ENCODE measurements at places on chromosomes 3 and 15.
A peak's percentile ranks its signal among the peaks of the same experiment; 100 is the strongest.

DNA sequence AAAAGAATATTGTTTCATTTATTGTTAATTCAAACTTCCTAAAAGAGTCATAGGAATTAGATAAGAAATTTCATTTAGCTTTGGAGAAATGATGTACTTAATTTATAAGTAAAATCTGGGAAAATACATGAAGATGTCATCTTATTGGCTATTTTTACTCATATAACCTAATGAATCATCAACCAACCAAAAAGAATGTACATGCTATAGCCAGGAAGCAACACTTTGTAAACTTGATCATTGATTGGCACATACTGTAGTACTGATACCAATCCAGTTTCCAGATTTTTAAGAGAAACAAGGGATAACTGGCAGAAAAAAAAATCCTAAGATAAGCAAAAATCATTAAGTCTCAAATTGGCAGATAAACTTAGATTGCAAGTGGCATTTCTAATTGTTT is 207.9 kb upstream of the CDIN1 start:
- DNase-seq = peak; percentile 45

GRCh38 chr15:59654046-59654445 is 3.3 kb downstream of the GTF2A2 start:
- DNase-seq = no peak

DNA sequence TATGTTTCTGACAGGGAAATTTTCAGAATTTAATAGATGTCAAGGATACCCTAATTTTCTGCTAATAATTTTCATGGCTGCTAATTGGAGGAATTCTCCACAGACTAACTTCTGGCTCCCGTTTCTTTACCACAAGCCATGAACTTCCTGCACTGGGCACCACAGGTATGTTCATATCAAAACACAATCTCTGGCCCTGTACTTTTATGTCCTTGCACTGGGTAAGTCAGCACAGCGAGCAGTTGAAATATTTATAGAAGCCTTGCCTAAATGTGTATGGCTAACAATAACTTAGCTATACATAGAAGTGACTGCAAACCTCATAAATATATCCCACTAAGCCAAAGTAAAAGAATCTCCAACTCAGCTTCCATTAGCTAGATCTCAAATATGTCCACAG is 246.9 kb downstream of the ZIC1 start:
- DNase-seq = peak; percentile 56

DNA sequence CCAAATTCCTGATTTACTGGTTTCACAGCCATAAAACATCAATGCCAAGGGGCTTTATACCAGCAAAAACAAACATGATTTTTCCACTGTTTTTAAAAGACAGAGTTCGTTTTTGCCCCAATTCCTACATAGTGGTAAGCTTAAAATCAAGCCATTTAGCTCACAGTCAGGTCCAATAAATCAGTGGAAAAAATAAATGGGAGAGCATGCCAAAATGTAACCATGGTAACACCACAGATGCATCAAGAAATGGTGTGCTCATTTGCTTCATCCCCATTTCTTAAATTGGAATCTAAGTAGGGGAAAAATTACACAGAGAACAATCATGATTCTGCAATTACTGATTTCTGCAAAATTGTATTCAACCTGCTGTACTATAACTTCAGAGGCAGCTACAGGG is 418.8 kb downstream of the MAGI1 start:
- DNase-seq = no peak

DNA sequence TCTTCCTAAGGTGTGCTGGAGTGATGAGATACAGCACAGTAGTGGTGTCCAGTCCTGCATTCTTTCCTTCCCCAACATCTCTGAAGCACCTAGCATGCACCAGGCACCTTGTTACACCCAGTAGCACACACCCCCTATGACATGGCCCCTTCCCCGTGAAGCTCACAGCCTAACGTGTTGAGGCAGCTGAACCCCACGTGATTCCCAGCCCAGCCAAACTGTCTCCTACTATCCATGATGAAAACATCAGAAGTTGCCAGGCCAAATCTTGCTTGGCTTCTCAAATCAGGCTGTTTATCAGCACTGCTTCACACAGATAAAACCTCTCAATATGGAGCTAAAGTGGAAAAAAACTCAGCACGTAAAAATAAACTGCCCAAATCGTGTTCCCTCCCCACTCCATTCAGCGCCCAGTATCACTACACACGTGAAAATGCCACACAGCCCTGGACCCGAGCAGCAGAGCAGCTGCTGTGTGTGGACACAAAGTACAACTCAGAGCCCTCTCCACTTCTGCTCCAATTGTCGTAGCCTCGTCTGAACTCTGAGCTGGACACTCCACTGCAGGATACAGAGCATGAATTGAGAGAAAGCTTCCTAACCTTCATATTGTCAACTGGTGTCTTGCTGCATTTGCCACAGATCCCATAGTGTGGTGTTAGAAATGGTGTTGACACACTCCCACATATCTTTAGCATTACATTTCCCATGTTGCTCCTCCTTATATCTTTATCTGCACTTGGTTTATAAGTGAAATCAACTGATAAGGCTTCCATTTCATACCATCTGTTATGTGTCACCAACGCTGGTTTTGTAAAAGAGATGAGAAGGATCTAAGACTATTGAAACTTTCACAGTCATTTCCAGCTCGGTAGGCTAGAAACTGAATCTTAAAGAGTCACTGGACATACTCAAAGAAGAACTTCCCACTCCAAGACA is 279.8 kb downstream of the RORA start:
- no peak for DNase-seq

DNA sequence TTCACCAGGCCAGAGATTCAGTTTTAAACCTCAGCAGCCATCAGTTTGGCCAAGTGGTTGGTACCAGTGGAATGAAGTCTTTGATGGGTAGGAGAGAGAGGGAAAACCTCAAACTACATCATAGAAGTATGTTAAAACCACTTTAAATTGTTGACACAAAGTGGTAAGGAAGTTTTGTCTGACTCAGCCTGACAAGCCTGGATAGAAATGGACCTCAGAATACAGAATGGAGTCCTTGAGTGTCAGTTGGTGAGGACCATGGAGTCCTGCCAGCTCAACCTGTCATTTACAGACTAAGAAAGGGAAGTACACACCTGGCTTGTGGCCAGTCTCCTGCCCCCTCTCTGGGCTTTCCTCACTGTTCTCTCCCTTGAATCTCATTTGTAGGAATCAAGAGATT is 12.1 kb downstream of the EAF1 start:
- no peak for DNase-seq

DNA sequence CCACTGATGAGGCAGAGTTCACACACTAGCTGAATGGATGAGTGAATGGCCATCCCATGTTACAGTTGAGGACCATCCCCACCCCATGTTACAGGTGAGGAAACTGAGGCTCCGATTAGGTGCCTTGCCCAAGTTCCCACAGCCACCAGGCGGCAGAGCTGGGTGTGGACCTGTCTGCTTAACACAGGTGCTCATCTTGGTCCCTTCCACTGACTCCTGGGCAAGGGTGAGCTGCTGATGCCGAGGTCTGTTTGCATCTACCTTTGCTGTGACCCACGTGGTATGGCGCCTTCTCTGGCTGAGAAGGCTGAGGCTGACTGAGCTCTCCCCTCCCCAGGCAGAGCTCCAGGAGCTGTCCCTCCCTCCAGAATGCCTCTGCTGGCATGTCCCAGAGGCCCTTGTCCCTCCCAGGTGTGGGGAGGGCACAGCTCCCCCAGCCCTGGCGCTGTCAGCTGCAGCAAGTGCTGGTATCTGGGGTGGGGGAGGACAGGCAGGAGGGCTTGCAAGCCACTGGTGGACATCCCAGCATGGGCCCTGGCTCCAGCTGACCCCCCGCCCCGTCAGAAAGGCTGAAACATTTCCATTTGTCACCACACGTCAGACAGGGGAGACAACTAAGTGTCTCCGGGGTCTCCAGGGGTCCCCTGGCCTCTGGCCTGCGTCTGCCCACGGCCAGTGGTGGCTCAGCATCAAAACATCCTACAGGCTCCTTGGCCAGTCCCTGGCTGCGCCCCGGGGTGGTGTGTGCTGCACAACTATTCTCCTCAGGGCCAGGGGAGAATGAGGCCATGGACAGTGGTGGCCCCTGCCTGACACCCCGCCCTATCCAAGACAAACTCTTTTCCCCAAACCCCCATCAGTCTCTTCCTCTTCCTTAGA is 105.4 kb downstream of the ADCY5 start:
- DNase-seq = no peak

DNA sequence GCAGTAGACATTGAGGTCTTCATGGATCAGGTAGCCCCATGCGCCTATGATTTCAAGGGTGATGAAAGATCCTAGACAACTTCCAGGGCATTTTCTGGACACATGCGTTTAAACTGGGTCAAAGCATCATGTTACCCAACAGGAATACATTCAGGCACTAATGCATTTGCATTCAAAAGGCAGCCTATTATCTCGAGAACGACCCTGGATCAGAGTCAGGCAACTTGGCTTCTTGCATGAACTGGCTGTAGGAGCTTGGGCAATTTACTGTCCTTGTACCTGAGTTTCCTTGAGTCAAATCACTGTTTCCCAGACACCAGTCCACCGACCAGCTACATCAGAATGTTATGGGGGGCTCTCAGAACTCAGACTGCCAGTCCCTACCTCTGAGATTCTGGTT is 51.5 kb upstream of the CHST2 start:
- no peak for DNase-seq

DNA sequence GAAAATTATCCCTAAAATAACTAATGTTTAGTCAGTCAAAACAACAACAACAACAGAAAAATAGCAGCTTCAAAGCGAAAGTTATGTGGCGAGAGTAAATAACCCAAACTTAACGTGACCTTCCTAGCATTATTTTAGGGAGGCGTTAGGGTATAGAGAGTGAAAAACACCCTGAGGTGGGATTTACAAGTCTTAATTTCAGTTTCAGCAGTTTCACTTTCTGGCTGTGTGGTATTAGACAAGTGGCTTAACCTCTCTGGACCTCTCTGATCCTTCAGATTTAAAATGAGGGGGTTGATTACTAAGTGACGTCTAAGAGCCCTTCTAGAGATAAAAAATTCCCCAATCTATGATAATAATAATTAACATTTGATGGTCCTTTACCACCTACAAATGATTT is 291.2 kb downstream of the ZBTB20 start:
- no peak for DNase-seq

GRCh38 chr15:67042551-67043142 is 22.8 kb upstream of the SMAD3 start:
- peak; percentile 33 for DNase-seq

DNA sequence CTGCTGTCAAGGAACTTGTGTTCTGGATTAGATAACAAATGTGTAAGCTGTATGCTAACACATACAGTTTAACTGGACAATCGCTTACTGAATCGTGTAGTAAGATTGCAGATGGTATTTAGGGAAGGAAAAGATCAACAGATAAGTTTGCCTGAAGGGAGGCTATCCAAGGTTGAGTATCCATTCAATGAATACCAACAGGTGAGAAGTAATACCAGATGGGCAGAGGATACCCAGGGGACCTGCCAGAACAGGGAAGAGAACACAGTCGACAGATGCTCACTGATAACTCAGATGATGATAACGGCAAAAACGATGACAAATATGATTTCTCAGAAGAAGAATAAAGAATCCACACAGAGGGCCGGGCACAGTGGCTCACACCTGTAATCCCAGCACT is 3.2 kb upstream of the UACA start:
- no peak for DNase-seq

- DNase-seq = no peak
These were observed 54.9 kb downstream of the CCNL1 start for GRCh38 chr3:157104928-157105652.

- DNase-seq = no peak
These were observed 15.1 kb upstream of the ZBTB47 start for GRCh38 chr3:42638339-42638842.

Data from fibroblast of upper back skin (primary cell).